Stimulated activated CD8-positive, alpha-beta memory T cell treated with anti-CD3 and anti-CD28 coated beads, Interleukin-15, amount 100 ng/mL, for 1 hour (primary cell): ENCODE measurements at places on chromosomes 12 and 14.

DNA sequence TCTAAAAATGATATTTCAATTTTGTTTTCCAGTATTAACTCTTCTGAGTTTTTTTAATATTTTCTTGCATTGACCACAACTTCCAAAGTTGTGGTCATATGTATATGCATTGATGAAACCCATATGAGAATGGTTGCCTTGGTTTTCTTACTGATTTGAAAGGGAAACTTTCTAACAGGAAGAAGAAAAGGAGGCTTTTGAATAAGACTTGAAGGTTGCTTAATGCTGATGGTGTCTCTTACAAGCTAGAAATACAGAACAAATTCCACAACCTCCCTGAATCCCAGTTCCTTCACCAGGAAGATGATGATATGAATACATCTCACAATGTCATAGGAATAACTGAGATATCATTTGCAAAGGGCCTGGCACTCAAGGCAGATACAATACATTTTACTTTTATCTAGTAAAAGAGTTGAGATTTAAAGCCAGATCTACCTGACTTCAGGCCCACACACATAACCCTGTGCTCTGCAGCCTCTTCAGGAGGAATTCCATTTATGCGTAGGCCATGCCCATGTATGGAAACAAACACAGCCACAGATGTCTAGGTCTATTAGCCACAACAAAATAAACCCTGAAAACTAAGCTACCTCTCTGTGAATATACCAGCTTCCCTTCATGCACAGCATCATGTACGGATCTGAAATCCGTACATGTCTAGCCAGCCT, 165.4 kb upstream of the PLEKHG7 start:
- DNase-seq, result no peak

- no peak for DNase-seq
Measured at GRCh38 chr12:111386885-111387284, 18.0 kb upstream of the PHETA1 start.

DNA sequence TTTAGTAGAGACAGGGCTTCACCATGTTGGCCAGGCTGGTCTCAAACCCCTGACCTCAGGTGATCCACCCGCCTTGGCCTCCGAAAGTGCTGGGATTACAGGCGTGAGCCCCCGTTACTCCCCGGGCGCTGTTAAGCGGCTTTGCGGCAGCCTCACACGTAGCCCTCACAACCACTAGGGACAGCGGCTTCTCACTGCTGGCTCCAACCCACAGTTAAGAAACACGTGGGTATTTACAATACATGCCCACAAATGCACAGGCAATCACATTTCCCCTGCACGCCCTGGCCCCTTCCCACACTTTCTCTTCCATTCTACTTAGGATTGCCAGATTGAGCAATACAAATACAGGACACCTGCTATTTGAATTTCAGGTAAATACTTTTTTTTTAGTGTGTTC, 37.0 kb upstream of the EIF5 start:
- no peak for DNase-seq

GRCh38 chr12:44696542-44696941, 179.6 kb downstream of the NELL2 start:
- no peak for DNase-seq
